ENCODE measurements at places on chromosomes 5 and 9.

- no peak for DNase-seq
Measured at GRCh38 chr5:90461288-90461687, 13.3 kb downstream of the MBLAC2 start.

DNA sequence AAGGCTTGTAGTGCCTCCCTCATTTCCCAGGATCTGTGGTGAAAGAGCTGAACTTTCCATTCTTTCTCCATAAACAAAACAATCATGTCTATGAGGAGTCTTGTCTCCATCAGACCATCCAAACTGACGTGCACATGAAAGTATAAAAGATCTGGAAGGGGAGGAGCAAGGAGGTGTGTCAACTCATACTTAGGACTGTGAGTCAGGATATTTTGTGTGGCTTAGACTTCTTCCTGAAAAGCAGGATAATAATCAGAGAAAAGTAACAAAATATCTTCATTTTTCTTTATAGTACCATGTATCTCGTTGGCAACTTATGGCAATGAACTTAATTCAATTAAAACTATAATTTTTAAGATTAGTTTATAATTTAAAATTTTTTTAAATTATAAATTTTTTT is 96.0 kb upstream of the PRRC1 start:
- DNase-seq: no peak

DNA sequence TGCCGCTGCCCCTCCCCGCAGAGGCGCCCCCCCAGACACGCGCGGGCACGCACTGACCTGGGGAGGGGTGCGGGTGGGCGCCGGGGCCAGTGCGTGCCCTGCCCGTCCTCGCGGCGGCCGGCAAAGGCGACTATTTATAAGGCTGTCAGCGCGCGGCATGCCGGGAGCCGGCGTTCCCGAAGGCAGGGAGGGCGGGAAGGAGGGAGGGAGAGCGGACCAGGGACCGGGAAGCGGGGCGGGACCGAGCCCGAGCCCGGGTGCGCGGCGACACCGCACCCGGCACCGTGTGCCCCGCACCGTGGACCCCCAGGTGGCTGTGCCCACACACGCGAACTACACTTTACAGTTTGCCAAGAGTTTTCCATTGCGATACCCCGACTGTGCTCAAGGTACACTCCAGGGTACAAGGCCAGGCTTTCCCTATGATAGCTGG is at the start of gene AK1:
Gene AK1, minus strand, starts transcription at position 110 of the 433 bp plus-strand sequence. CDS start 3,058 bp downstream, outside the sequence.
- no peak for DNase-seq

- no peak for DNase-seq
Measured at GRCh38 chr9:28750136-28750535, 1176.9 kb upstream of the C9orf72 start.

DNA sequence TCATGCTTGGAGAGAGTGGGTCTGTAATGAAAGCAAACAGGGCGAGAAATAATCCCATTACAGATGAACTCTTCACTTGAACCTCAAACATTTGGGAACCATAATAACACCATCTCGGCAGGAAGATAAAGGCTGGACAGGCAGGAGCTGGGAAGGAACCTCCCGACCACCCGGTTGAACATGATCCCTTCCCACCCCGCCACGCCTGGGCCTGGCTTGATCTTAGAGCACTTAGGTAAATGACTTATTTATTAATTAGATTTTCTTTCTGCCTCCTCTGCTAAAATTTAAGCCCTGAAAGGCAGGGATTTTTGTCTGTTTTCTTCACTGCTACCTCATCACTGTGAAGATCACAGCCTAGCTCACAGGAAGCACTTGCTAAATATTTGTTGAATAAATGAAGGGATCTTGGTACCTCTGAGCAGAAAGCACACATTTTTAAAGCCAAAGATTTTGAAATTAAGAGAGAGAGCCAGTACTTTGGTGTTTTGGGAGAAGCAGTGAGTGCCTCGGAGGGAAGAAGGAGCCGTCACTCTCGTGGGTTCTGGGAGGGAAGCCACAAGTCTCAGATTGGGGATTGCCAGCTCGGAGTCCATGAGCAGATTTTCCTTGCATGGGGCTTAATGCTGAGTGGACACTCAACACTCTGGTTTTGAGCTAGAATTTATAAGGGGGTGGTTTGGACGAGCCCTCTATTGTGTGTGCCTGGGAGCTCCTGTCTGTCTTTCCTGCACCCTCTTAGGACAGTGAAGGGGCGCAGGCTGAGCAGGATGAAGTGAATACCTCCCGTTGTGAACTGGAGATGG is 133.3 kb downstream of the MACROH2A1 start:
- DNase-seq: no peak

- no peak for DNase-seq
Measured at GRCh38 chr5:62132276-62132675, 173.7 kb upstream of the KIF2A start.

DNA sequence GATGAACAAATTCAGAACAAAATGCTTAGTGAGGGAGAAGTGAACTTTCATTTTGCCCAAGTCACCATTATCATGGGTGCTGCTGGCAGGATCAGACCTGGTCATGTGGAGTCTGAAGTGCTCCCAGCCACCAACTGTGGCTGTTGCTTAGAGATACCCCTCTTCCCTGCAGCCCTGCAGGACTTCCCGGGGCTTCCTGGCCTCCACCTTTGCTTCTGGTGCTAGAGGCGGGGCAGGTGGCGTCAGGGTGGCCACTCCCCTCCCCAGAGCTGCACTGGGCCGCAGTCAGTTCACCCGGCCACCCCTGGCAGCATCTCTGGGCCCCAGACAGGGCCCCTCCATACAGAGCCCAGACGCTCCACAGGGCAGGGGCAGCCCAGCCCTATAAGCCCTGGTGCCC is 30.0 kb upstream of the SLC12A7 start:
- DNase-seq: no peak

DNA sequence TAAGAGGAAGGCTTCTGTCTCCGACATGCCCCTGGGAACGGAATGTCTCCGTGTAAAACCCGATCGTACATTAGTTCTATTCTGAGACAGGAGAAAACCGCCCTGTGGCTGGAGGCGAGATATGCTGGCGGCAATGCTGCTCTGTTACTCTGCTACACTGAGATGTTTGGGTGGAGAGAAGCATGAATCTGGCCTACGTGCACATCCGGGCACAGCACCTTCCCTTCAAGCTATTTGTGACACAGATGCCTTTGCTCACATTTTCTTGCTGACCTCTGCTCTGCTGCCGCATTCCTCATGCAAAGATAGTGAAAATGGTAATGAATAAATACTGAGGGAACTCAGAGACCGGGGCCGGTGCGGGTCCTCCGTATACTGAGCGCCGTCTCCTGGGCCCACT is 2.2 kb upstream of the DPP7 start:
- DNase-seq: no peak

- no peak for DNase-seq
Measured at GRCh38 chr5:30401479-30402058, 791.9 kb upstream of the CDH6 start.

GRCh38 chr5:53191548-53192165 is 82.1 kb upstream of the MOCS2 start:
- DNase-seq: no peak

DNA sequence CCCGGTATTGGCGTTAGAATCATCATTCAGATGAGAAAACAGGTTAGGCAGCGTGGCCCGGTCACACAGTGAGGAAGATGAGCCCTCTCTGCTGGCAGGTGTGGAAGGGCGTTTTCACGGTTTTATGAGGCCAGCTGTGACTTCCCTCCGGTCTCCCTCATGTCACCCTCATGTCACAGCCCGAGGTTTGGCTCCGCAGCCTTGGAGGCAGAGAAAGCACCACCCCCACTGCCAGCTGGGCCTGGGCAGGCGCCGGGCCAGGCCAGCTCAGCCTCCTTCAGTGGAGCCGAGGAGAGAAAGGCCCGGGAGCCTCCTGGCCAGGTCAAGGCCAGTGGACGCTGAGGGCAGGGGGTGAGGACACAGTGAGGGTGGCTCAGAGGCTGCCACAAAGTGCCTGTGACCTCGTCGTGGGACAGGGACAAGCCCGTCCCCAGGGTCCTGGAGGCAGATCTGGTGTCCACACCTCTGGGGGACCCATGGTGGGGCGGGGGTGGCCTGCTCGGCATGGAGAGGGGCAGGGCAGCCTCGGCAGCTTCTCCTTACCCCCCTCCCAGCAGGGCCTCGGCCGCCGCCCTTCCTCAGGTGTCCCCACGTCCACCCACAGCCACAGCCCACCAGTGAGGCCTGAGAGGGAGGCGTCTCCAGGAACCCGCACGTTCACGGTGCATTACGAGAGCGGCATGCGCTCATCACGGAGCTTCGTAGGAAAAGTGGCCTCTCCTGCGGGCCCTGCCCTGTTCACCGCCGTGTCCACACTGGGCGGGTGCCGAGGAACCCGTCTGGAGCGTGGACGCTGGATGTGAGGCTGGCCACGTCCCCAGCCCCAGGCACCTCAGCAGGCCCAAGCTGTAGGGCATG is 32.2 kb downstream of the EXD3 start:
- DNase-seq: no peak

DNA sequence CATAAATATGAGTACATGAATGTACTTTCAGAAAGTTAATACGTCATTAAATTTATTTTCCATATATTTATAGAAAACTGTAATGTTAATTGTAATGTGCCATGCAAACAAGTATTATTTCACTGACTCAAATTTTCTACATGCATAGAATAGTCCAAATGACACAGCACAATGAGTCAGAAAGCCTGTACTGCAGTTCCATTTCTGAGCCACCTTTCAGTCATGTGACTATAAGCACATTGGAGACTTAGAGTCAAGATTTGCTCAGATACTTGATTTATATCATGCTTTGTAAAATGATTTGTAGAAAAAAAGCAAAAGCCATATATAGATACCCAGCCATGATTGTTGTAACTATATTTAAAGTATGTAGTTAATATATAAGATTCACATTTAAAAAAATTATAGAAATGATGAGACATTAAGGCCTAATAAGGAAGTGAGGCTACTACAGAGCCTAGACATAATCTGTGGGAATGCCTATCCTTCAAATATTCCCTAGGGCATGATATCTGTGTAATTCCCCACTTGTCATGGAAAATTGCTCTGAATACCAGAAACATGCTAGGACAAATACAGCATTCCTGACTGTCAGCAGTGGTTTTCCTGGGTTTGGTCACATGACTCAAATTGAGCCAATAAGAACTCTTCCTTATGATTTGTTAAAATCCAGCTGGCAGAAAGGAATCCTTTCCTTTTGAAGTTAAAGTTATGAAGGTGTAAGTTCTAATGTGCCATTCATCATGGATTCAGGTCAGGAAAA is 50.0 kb downstream of the PTPRD start:
- no peak for DNase-seq

DNA sequence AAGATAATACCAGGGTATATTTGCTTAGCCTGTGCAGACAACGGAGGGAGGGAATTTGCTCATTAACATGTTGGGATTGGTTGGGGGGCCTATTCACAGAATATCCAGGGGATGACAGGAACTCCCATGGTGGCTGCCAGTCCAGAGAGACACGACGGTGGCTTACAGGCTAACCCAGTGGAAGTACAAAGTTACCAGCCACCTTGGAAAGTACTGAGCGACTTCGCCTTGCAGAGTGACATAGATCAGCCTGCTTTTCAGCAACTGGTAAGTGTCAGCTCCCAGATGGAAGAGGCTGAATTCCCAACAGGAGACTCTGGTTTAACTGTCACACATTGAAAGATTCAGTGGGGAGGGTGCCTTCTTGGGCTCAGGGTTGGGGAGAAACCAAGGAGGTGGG is 7.9 kb downstream of the ISL1 start:
- no peak for DNase-seq

DNA sequence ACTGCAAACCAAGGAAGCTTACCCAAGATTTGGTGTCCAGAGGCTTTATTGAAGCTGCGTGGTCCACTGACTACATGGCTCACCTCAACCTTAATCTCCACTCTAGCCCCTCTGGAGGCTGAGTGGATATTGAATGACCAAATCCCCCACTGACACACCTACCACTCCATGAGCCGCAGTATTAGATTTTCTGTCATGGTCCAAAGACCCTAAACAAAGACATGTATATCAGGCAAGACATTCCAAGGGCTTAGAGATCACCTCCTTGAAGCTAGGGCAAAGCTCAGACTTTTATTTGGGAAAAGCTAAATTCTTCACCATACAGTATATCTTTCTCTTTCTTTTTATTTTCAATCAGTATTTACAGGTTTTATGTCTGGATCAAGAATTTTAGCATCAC is 346.2 kb upstream of the CTNND2 start:
- no peak for DNase-seq

GRCh38 chr9:87138128-87139040 is 191.1 kb upstream of the GAS1 start:
- DNase-seq: no peak

GRCh38 chr5:54524082-54524481 is 6.5 kb downstream of the SNX18 start:
- no peak for DNase-seq

DNA sequence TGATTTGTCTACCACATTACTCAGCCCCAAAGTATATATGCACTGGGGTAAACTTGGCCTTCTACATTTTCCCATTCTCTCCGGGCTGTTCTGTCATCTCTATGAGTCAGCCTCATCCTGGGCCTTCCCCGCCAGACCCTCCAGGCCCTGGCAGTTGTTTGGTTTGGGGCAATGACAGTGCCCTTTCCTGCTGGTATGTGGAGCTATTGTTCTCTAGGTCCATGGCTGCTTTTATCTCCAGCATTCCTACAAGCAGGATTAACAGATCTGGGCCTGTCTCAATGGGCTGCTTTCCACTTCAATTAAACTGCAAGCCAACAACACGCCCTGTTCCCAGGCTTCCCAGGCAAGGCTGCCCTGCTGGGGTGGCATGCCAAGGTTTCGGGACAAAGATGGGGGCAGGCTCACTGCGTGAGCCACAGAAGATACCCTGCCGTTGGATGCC is 136.4 kb downstream of the SLIT3 start:
- DNase-seq: no peak

GRCh38 chr5:150612405-150612804 is 28.1 kb upstream of the SYNPO start:
- no peak for DNase-seq

- no peak for DNase-seq
Measured at GRCh38 chr9:128087262-128087661, 19.2 kb downstream of the SLC25A25 start.

- no peak for DNase-seq
Measured at GRCh38 chr9:136295055-136295454, 8.8 kb downstream of the CCDC187 start.

DNA sequence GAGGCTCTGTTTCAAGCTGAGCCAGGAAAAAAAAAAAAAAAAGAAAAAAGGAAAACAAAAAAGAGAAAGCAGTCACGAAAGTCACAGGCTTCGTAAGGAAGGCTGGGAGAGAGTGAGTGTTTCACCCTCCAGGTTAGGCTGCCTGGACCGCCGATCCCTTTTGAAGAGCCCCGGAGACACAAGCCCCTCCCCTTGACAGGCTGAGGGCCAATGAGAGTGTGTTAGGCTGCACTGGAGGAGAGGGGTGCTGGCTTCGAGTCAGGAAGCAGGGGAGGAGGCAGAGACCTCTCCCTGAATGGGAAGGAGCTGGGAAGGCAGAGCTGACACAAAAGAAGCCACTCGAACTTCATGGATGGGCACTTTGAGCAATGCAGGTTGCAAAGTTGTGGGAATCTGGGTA is at the start of gene NMUR2:
Gene NMUR2, minus strand, starts transcription at position 135 of the 400 bp plus-strand sequence. CDS start 166 bp downstream, outside the sequence.
- no peak for DNase-seq

DNA sequence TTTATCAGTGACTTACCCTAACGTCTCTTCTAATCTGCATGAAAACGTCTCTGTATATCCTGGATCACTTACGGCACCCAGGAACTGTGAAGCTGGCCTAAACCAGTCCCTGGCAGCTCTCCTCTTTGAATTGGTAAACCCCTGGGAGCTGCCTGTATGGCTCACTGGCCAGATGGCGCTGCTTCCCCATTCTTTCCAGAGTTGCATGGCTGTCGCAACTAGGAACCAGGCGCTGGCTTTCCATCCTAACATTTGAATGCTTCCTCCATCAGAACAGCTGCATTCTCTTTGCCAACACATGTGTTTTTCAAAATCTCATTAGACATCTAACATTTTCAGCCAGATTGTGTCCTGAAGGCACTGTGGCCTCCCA is 8.0 kb upstream of the PCA3 start:
- no peak for DNase-seq
